Nucleus accumbens (tissue), 56 donors: ENCODE measurements at places on chromosomes 1 and 21.
A peak's percentile ranks its signal among the peaks of the same experiment; 100 is the strongest.

- no peak for DNase-seq
Observed at GRCh38 chr1:46067652-46068051, 64.8 kb downstream of the PIK3R3 start.

DNA sequence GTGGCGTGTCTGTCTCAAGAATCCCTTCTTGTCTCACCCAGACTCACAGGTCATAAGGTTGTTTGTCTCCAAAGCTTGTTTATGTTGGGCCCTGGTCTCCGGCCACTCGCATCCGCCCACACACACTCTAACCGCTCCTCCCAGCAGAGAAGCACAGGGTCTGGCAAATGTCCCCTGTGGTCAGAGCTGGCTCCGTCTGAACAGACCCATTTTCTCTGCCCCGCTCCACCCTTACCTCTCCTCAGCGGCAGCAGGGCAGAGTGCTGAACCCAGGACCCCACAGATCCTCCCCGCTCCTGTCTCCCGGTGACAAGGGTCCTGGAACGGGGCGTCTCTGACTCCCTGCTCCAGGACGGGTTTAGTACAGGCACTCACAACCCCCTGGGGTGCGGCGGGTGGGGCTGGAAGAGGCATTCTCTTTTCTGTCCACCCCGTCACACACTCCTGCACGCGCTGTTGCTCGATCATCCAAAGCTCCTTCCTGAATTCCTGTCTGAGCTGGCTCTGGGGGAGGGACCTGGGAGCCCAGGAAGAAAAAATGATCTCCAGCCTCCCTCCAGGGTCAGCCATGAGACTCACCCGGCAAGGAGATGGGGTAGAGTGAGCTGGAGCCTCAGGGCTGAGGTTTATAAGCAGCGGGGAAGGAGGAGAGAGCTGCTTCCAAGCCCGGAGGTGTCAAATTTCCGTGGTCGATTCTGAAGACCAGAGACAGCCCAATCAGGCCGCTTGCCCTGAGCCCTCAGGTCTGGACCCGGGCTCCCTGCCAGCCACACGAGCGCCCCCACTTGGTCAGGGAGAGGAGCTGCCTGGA is at the start of gene S100A13:
S100A13 (minus strand) TSS at position 602 of the 811 bp plus-strand sequence. CDS start 1,033 bp downstream, outside the sequence.
- peak; percentile 56 for DNase-seq

DNA sequence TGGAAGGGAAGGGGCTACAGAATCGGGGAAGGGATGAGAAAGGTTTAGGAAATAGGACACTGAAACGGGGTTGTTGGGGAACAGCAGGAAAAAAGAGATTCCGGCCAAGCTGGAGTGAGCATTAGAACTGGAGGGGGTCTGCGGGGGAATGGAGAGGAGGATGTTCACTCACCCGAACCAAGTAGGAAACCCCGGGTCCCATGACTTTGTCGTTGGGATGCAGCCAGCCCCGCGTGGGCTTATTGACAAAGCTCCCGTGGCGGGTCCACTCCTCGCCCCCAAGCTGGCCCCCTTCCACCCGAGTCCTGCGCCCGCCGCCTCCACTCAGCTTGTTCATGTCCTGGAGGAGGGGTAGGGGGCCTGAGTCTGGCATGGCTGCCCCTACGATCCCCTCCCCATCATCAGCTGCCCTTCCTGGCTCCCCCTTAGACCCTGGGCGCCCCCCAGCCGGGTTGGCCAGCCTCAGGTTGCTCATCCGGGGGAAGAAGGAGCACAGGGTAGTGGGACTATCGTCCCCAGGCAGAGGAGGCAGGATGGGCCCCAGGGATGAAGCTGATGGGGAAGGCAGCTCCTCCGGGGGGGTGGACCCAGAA is 591 bp downstream of the SHC1 start:
- DNase-seq: no peak

GRCh38 chr1:191674626-191675179 is 483.6 kb upstream of the RGS18 start:
- no peak for DNase-seq

GRCh38 chr1:228721407-228721806 is 13.9 kb upstream of the RHOU start:
- DNase-seq: no peak

DNA sequence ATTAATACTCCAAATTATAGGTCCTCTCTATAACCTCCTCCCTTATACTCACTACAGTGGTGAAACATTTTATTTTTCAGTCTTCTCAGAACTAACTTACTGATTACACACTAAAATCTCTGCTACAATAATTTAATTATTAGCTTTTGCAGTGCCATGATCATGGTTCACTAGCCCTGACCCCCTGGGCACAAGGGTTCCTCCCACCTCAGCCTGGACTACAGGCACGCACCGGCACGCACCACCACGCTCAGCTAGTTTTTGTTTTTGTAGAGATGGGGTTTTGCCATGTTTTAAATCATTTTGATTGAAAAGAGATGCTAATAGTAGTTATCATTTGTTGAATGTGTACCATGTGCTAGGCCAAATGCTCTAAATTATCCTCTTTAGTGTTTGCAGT is 6.3 kb downstream of the PATJ start:
- DNase-seq: no peak

- DNase-seq: no peak
Observed at GRCh38 chr1:160705742-160706141, 5.9 kb downstream of the CD48 start.

- DNase-seq: peak; percentile 19
Observed at GRCh38 chr1:24390924-24391782, 22.4 kb downstream of the STPG1 start.

DNA sequence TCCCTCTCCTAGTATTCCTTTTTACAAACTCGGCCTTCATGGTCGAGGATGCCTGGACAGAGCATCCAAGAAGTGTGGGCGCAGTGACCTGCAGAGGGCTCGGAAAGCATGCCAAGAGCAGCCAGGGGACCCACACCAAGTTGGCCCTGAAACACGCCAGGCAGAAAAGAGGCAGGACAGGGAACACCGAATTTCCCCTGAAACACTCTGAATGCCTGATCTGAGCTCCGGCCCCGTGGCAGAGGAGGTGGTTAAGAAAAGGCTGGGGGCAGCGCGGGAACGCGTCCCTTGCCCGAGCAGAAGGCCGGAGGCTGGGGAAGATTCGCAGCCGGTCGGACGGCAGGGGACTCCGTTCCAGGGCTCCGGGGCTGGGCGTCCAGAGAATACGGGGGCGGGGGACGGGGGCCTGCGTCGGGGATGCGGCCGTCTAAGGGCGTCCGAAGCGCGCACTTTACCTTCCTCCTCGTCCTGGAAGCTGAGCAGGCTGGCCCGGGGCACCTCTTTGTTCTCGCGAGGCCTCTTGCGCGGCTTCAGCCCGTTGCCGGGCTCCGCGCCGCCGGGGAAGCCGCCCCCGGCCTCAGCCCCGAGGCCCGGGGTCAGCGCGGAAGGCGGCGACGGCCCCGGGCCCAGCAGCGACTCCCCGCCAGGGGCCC is 558 bp downstream of the PAXBP1 start:
- no peak for DNase-seq

GRCh38 chr1:29282924-29283803 is 46.8 kb downstream of the PTPRU start:
- no peak for DNase-seq

DNA sequence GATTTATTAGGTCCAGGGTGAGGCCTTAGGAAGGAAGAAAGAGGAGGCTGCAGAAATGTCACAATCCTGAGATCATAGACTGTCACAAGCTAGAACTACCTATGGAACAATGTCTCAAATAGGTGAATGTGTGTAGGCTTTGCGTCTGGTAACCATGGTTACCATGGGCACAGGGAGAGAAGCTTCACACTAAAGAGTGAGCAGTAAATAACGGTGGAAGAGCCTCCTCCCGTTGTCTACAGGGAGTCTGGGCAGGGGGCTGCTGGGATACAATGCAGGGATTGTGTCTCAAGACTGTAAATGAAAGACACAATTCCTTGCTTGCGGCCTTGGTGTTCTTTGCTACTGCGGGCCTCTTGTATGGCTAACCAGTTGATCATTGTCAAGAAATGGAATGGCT is 28.2 kb upstream of the KCNJ6 start:
- no peak for DNase-seq

DNA sequence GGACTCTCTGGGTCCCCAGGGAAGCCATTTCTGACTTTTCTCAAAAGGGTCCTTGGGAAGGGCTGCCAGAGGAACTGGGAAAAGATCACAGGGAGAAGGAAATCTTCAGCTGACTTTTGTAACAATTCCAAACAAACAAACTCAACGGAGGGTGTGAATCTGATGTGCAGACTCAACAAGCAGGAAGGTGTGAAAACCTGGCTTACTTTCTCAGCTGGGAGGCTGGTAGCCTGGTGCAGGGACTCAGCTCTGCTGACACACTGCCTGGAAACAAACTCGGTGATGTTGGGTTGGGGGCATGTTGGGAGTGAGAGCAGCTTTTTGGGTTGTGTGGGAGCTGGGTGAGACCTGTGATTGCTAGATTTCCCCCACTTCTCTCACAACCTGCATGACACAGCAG is 10.2 kb upstream of the HSD3B2 start:
- no peak for DNase-seq

DNA sequence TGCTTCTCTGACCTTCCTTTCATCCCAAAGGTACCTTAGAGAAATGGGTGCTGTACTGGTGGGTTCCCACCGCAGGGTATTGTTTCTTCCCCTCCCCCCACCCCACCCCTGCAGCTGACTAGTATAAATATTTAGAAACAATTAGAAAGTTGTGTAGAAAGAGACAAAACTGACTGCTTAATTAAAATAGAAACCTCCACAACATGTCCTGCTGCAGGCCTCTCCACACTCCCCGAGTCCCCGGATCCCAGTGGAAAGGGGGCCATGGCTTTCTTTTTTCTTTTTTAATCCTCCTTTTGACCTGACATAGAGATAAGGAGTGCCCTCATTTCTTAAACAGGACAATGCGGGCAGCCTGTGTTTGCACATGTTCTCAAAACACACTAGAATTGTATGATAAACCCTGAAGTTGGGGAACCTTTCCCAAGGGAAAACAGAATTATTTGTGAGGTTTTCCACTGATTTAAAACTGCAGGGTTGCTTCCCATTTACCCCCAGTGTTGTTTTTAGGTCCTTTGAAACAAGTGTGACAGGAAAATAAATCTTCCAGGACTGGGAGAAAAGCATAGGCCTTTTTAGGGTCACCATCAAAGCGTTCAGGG is 1.7 kb downstream of the RHOU start:
- DNase-seq: no peak

DNA sequence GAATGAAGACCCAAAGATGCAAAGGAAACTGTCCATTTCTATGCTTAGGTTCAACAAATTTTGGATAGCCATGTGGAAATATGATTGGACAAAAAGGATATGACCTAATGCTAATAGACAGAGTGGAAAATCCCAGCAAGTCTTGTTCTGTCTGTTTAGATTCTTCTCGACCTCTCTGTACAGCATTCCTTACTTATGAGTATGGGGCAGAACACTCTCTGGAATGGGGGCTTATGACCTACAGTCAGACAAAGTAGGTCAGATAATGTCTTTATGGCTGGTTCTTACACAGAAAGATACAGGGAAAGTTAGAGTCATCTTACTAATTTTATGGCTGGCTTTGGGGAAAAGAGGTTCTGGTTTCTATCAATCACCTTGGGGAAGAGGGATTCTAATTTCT is 2.8 kb downstream of the GCSAML start:
- DNase-seq: no peak

DNA sequence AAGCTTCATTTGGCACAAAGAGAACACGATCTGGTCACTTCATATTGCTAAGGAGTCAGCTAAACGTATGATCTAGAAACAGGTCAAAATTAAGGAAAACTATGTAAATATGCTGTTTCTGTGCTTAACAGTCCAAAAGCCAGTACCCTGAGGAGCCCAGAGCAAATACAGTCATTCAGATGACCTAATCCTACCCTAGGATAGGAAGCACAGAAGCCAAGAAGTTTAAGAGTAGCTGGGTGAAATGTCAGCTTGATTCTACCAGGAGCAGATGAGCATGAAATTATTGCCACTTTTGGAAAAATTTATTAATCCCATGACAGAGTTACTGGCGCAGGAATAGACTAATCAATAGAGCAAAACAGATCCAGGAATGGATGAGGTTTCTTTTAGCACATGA is 18.3 kb downstream of the SORT1 start:
- no peak for DNase-seq

GRCh38 chr1:75502776-75503175 is 108.1 kb downstream of the SLC44A5 start:
- DNase-seq: no peak
